ENCODE measurements at places on chromosomes 2 and 18.

DNA sequence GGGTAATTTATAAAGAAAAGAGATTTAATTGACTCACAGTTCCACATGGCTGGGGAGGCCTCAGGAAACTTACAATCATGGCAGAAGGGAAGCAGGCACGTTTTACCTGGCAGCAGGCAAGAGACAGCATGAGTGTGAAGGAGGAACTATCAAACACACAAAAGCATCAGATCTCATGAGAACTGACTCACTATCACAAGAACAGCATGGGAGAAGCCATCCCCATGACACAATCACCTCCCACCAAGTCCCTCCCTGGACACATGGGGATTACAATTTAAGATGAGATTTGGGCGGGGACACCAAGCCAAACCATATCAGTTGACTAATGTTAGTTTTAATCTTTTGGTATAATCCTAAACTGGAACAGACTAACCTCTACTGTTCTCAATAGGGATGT, 49.1 kb upstream of the CPO start:
- no peak for DNase-seq

DNA sequence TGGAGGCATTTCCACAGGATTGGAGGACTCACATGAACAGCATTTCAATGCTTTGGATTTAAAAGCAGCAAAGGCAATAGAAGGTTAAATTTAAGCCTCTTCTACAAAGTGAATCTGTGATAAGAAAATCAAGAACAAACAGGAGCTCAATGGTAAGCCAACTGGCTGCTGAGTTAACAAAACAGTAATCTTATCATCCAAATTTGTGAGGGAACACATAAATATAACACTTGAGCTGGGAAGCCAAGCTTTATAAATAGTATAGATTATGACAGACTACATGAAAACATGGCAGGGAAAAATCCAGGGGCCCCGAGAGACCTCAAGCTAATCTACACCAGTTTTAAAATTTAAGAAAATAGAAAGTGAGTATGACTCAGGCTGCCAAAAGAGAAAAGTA, 108.5 kb upstream of the PGAP1 start:
- DNase-seq: no peak

GRCh38 chr2:109402980-109403840, 210.6 kb downstream of the SEPTIN10 start:
- no peak for DNase-seq

- DNase-seq: no peak
Observed at GRCh38 chr2:232697807-232698110, 628 bp downstream of the GIGYF2 start.
